ENCODE measurements at places on chromosomes 12 and 14.

DNA sequence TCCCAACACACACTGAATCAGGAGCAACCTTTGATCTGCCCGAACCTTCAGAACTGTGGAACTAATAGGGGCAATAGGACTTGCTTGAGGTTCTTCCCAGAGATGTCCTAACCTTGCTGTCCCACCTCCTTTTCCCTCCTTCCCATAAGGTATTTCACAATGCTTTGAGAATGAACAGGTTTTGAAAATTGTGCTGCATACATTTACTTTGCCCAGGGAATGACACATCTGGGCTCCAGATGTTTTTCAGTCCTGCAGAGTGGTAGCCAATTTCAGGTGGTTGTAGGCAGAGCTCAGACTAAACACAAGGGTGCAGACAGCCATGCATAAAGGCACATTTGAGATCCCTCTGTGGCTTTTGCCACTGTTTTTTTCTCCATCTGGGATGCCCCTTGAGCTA is 206.7 kb upstream of the PWP1 start:
- no peak for DNase-seq

GRCh38 chr14:92880851-92881250 is 42.1 kb upstream of the CHGA start:
- DNase-seq = no peak

DNA sequence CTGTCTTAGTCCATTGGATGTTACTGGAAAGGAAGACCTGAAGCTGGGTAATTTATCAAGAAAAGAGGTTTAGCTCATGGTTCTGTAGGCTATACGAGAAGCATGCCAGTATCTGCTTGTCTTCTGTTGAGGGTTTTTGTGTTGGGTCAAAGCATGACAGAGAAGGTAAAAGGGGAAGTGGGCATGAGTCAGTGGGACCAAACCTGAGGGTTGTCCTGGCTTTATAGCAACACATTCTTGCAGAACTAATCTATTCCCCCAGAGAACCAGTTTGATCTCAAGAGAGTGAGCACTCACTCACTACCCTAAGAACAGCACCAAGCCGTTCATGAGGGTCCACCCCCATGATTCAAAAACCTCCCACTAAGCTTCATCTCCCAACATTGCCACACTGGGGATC is 19.0 kb upstream of the KRAS start:
- no peak for DNase-seq

DNA sequence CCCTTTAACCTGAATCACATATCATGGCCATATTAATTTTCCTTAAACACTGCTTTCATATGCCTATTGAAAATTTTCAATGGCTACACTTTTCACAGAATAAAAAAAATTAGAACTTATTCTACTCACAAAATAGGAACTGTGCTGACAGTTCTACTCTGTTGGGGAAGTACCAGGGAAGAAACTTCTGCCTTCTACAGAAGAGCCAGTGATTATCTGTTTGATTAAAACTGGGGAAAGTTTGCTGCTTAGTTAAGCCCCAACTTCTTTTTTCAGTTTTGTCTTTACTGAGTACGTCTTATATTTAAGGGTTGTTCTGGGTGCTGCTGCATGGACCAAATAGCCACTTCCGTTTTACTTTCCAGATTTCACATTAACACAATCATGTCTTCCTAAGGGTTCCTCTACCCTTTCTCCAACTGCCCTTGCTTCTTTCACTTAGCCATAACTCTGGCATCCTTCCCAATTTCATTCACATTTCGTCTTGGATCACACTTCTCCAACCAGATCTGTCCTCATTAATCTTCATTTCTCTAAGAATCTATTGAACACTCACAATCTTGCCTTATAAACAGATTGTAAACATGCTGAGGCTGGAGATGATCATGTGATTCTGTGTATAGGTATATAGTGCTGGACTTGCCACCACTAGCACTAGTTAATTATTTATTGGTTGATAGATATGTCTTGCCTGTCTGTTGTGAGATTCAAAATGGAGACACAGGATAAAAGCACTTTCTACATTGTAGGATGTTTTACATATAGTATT is 1.9 kb upstream of the SEL1L start:
- no peak for DNase-seq

GRCh38 chr14:63421226-63421625 is 102.5 kb upstream of the GPHB5 start:
- no peak for DNase-seq

DNA sequence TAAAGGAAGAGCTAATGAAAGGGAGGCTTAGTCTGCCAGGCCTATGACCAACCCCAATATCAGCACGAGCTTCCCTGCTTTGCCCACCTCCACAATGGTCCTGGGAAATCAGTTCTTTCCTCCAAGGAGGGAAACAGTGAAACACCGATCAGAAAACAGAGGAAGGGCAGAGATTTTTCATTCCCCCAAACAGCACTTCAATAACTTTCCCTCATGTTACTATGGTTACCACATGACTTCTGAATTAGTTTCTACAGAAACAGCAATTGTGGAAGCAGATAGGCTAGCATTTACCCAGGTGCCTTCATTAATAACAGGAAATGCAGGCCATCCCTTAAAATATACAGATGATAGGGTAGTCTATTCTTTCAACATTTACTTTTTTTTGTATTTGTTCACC is 35.9 kb downstream of the TRIM9 start:
- DNase-seq = no peak

DNA sequence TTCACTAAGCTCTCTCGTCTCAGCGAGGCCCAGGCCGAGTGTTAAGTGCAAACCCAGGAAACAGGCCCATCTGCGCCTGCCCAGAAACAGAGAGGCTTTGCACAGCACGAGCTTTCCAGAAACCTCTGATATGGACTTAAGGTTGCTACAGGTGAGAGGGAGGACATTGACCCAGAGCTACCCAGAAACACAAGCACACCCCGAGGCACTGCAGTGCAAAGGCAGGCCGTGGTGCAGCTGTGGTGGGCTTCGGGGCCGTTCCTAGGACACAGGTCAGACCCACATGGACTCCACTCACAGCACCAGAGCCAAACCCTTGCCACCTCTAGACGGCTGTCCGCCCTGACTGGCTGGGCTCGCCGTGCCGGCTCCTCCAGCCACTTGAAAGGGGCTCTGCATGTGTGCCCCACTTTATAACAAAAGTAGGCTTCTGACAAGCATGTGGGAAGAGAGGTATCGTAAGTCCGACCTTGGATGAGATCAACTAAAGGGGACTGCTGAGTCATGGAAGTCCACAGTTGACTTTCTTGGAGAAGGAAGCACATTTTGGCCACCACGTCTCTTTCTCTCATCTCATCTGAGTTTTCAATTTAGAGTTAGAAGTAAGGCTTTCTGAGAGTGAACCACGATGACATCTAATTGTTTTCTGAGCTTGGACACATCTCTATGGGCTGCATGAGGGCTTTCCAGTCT is 38.2 kb downstream of the CACNA2D4 start:
- no peak for DNase-seq

GRCh38 chr14:55454264-55455002 is 14.0 kb upstream of the TBPL2 start:
- no peak for DNase-seq

- no peak for DNase-seq
Observed at GRCh38 chr12:54961190-54961589, 23.4 kb downstream of the TESPA1 start.

DNA sequence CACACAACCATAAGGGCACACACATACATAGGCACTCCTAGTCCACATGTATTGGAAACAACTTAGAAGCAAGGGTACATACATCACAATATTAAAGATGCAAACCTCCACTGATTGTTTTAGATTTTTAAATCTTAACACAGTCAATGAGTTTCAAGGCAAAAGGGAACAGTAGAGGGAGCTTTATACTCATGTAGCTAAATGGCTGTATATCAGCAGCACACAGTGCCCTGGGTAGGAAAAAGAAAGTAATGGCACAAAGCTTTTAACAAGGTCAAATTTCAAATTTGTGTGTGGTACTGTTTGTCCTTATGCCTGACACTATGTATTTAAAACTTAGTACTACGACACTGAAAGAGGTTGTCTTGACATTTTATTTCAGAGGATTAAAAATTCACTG is 262.0 kb downstream of the MED13L start:
- DNase-seq = no peak

DNA sequence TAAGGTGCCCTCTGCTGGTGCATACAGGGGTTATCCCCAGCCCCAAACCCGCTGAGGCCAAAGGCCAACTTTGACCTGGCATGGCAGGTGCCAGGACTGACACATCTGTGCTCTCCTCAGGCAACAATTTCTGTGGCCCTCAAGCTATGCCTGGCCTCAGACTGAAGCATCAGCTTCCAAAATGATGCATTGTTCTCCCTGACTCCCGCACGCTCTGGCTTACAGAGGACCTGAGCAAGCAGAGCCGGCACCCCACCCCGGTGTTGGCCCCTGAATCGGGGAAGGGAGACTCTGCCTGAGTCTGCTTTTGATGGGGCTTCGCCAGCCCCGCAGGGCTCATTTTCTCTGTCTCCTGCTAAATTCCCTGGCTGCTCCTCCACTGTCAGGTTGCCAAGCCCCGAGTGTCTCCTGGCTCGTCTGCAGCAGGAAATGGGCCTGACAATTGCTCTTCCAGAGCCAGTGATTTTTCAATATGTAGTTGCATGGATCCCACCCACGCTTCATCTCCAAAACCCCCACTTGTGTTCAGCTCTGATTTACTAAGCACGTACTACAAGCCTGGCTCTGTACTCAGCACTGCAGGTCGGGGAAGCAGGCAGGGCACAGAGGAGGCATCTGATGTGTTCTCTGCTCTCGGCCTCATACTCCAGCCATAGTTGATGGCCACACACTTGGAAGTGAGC is 126.1 kb downstream of the SLC38A6 start:
- no peak for DNase-seq

DNA sequence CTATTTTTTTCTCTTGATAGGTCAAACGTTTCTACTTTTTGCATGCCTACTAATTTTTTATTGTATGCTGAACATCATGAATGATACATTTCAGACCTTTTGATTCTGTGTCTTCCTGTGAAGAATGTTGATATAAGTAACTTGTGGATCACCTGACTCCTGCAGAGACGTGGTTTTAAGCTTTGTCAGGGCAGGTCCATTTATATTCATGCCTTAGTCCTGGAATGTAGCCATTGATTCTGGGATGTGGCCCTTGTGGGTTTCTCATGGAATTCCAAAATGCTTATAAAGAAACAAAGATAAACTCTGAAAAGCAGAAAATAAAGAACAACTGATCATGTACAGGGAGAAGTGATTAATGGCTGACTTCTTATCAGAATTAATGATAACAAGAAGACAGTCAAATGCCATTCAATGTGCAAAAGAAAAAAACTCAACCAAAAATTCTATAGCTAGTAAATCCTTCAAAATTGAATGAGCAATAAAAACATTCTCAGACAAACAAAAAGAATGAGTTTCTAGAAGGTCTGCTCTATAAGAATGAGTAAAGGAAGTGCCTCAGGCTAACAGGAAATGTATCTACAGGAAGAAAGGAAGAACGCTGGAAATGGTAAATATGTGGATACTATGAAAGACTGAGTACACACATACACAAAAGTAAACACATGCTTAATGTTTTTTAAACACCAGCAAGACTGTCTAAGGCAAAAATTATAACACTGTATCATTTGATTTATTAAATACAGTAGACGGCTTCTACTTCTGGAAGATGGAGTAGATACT is 284.8 kb upstream of the DIO3 start:
- no peak for DNase-seq

DNA sequence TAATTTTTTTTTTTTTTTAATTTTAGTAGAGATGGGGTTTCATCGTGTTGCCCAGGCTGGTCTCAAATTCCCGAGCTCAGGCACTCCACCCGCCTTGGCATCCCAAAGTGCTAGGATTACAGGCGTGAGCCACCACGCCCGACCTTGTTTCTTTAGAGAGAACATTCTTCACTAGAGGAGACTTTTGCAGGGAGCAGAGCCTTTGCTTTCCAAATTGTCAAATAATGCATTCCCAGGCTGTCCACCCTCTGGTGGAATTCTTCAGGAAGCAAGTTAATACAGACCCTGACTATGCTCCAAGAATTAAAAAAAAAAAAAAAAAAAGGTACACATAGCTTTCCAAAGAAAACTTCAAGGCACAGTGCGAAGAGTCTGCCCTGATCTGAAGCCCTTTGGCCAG is 6.8 kb downstream of the ALDH1L2 start:
- DNase-seq = no peak

DNA sequence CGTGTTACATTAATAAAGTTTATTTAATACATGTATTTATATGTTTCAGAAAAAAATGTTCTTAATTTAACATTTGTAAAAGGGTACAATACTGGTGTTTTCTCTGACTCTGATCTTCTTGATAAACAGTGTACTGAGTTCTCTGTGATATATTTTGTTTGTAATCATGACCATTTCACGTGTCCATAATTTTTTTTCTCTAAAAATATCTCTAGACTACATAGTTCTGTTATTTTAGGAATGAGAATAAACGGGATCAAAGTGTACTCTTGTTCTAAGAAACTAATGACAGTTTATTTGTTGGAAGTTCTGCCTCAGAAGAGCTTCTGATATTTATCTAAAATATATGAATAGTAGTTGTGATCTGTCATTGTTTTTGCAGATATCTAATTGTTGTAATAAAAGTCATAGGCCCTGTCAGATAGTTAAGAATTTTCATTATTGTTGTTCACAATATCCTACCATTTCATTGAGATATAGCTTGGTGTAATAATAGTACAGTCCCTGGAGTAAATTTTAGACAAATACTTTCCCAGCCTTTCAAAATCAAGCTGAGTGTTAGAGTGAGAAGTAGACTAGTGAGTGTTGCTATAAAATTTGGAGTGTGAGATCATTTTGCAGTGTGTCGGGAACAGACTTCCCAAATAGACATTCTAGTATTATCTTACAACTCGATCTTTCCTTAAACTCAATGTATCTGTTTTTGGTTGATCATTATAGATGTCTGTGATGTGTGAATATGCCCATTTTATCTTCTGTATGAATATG is 86.2 kb downstream of the ERC1 start:
- DNase-seq = no peak

- DNase-seq = no peak
Observed at GRCh38 chr12:63276537-63277365, 125.8 kb upstream of the AVPR1A start.

DNA sequence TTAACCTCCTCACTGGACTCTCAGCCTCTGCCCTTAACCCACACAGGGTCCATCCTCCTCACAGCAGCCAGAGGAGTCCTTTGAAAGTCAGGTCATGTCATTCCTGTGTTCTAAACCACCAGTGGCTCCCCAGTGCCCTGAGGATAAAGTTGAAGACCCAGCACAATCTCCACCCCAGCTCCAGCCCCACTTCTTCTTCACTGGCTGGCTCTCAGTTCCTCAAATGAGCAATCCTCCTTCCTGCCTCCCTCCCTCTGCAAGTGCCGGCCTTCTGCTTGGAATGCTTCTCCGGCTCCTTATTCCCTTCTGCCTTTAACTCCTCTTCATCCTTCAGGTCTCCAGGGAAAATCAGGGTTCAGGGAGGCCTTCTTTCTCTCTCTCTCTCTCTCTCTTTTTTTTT is 32.0 kb upstream of the SPPL3 start:
- DNase-seq = no peak

- no peak for DNase-seq
Observed at GRCh38 chr12:2378835-2379330, 326.1 kb downstream of the CACNA1C start.
